Daoy (cell line): ENCODE measurements at places on chromosomes 1 and 21.

DNA sequence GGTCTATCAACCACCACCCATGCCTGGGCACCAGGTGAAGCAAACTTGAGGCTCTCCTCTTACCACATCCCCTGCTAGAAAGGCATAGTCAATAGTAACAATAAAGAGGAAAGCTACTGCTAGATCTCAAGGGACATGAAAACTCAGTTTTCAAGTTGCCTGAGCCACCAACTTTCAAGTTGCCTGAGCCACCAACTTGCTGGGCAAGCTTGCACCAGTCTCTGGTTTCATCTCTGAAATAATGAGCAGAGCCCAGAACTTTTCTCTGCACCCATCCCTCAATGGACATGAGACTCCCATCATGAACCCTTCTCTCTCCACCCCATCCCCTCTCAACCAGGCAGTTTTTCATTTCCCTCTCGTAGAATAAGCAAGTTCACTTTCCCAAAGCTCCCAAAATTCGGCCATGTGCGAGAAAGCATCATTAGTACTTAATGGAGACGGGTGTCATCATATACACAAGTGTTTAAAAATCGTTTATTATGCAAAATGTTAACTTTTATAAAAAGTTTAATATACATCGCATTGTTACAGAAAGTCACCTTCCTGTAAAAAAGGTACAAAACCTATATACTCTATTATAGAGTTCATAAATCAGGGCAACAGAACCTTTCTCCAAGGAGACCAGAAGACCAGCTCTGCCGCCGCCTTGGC lies 1.7 kb downstream of the ID3 start:
- no peak for DNase-seq

DNA sequence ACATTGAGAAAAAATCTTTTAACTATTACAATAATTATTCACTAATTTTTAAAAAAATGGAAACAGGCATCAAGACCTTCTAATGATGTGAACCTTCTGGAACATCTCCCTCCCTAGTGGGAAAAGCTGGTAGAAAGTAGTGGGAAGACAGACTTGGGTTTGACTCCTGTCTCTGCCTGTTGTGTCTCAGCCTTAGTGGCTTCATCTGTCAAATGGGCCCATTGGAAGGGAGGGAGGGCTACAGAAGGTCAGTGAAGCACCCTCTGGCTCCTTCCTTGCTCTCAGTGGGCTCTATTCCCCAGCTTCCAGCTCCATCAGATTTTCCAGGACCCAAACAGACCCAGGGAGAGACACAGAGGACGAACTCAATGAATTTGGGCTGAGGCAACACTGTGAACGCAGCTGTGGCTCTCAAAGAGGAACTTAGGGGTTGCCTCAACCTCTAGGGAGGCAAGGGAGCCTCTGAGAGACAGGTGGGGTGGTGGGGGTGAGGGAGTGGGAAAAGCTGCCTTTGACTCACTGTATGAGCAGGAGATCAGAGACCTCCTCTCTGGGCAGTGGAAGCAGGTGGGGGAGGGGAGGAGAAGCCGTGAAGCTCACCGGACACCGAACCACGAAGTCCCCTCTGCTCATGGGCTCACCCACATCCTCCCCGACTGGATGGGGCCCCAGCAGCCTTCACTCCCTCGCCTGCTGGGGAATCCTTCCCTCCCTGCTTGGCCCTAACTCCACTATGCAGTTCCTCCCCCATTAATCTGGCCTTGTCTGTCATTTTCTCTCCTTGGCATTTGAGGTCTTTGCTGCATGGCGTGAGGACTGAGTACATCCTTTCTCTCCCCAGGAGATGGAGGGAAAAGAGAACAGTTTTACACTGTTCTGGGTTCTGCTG lies 4.5 kb downstream of the CNR2 start:
- DNase-seq: no peak

DNA sequence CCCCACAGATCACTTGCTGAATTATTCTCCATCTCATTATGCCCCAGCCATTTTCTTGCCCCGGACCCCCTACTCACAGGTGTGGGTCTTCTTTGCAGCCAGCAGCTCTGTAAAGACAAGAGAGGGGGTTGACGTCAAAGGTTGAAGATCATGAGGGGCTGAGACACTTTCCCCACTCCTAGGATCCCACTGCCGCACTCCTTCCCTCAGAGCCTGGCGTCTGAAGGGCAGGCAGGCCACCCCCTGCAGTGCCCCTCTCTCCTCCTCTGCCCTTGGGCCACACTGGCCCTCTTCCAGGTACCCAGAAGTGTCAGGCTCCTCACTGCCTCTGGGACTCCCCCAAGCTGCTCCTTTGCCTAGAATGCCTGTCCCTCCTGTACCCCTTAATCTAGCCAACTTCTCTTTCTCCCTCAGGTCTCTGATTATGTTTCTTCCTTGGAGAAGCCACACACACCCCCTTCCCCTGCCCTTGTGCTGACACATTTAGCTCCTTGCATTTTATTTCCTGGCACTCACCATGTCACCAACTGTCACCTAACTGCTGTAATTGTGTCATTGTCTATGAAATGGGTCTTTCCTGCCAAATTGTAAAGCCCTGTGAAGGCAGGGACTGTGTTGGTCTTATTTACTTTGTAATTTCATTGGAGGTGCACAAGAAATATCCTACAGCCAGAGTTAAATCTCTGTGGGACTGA lies 2.1 kb downstream of the RORC start:
- no peak for DNase-seq

GRCh38 chr1:155932487-155932886 lies 1.7 kb downstream of the KHDC4 start:
- no peak for DNase-seq

DNA sequence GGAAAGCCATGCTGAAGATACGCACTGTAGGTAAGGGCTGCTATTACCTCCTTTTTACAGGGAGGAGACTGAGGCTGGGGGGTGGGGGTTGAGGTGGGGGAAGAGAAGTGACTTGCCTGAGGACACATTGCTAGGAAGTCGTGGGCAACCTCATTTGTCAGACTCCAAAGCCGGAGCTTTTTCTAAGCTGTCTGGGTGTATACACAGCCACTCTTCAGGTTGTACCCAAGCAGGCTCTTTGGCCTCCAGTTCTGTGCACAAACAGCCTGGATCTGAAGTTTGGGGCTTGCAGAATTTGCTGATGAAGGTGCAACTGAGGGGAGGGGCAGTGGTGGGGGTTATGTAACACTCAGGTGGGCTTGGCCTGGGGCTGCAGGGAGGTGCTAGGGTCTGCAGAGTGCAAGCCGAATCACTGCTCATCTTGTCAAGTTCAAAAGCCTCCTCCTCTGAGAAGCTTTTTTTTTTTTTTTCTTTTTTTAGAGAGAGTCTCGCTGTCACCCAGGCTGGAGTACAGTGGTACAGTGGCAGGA lies 16.9 kb downstream of the TINAGL1 start:
- DNase-seq: no peak

- DNase-seq: no peak
Observed at GRCh38 chr1:69551476-69552324, 16.0 kb upstream of the LRRC7 start.

DNA sequence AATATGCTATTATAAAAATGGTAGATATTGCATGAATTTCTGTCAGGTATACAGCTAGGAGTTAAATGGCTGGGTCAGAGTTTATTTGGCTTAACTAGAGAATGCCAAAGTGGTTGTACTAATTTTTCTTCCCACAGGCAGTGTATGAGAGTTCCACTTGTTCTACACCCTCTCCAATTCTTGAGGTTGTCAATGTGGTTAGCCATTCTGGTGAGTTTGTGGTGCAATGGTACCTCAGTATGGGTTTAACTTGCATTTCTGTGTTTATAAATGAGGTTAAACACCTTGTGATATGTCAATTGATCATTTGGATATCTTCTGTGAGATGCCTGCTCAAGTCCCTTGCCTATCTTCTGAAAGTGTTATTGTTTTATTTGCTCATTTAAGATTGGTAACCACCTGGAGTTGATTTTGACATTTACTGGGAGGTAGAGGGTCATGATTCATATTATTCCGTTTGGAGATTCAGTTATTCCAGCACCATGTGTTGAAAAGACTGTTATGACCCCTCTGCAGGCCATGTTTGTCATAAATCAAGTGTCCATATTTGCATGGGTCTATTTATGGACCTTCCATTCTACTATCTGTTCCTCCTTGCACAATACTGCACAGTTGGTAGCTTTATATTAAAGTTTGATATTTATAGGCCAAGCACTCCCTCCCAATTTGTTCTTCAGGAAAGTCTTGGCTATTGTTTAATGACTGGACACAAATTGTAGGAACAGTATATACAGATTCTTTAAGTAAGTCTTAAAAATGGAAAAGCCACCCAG lies 5.8 kb downstream of the FALEC start:
- no peak for DNase-seq
